ENCODE measurements at places on chromosomes 3 and 15.

DNA sequence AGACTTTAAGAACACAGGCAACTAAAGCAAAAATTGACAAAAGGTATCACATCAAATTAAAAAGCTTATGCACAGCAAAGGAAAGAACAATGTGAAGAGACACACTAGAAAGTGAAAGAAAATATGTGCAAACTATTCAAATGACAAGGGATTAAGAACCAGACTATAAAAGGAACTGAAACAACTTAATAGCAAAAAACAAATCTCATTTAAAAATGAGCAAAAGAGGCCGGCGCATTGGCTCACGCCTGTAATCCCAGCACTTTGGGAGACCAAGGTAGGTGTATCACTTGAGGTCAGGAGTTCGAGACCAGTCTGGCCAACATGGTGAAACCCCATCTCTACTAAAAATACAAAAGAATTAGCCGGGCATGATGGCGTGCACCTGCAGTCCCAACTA is 14.4 kb downstream of the NGLY1 start:
- no peak for DNase-seq

DNA sequence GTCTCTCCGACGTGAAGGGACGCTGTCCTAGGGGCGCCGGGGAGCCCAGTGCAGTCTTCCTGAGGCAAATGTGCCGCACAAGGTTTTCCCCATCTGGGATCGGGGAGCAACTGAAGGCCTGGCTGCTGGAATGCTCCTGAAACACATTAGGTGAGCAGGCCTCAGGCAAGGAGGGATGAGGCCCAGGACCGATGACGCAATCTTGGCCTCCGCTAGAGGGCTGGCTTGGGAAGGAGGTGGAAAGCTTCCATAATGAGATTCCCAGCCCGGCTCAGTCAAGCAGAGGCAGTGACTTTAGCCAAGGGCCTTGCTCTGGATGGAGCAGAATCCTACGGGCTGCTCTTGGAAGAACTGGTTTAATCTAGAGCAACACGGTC is 50.8 kb downstream of the CPN2 start:
- DNase-seq, result no peak

DNA sequence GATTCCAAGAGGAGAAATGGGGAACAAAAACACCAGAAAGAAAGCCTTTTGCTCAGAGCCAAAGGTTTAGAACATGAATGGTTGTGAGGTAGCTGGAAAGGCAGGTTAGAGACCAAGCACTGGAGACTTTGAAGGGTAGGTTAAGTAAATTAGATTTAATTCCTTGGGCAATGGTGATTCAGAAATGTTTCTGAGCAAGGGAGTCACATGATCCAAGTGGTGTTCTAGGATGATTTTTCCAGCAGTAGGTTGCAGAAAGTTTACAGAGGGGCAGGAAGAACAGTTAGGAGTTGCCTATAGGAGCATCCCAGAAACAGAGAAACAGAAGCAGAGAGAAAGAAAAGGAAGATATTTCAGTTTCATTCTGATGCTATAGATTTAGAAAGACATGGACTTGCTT is 139.8 kb downstream of the WDR76 start:
- no peak for DNase-seq

DNA sequence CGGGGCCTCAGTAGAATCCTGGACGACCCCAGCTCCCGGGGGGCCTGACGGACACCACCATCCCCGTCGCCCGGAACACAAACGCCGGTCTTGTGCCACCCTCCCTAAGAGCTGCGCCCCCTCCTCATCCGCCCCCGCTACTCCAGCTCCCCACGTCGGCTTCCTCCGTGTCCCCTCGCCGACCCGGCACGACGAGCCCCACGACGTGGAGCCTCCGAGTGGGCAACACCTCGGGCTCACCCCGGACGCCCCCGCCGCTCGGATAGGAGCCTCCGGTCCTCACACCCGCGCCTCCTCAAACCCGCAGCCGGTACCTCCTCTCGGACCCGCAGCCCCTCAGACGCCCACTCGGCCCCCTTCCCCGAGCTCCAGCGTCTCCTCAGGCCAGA is 525 bp downstream of the NPTN start:
- no peak for DNase-seq

- no peak for DNase-seq
Observed at GRCh38 chr3:107581230-107581629, 58.5 kb downstream of the BBX start.

DNA sequence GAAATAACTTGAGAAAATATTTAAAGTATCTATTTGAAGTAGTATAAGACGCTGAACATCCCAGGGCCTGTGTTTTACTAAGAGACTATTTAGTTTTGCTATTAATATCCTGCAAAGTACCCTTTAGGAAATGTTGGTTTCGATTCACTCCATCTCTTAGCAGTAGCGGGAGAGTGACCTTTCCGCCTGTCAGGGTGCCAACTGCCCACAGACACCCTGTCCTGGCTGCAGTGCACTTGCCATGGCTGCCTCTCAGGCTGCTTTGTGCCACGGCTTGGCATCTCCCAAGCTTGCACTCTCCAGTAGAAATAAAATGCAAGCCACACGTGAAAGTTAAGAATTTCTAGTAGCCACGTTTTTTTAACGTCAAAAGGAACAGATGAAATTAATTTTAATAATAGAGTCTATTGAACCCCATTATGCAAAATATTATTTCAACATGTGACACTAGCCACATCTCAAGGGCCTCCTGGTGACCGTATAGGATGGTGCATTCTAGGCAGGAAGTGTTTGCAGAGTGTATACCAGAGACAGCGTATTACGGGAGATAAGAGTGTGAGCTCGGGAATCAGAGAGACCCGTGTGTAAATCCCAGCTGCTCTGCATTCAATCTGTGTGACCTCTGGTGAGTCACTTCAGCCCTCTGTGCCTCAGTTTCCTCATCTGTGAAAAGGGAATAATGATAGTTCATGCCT is 19.8 kb downstream of the ADAMTS9 start:
- no peak for DNase-seq

DNA sequence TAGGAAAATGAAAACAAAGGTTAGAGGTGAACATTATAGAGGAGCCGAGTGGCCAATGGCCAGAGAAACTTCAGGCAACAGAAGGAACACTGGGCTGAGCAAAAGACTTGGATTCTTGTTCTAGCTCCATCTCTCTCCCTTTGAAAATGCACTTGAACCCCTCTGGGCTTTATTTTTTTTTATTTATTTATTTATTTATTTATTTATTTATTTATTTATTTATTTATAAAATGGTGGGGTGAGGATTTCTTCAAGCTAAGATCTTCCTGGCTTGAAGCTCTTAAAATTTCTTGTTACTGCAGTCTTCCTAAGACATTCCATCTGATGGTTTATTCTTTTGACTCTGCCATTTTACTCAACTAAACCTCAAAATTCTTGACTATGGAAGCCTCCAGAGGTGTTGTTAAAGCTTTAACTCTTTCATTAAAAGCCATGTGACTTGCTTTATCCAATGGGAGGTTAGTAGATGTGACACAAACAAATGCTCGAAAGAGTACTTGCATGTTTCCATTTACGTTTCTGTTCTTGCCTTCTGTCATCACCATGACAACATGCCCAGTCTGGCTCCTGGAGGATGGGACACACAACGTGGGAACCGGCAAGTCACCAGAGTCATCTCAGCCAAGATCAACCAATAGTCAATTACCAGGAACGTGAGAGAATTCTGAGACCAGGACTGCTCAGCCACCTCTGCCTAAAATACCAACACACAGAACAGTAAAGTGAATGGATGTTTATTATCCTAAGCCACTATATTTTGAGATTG is 325.2 kb upstream of the CTNNB1 start:
- DNase-seq, result no peak

DNA sequence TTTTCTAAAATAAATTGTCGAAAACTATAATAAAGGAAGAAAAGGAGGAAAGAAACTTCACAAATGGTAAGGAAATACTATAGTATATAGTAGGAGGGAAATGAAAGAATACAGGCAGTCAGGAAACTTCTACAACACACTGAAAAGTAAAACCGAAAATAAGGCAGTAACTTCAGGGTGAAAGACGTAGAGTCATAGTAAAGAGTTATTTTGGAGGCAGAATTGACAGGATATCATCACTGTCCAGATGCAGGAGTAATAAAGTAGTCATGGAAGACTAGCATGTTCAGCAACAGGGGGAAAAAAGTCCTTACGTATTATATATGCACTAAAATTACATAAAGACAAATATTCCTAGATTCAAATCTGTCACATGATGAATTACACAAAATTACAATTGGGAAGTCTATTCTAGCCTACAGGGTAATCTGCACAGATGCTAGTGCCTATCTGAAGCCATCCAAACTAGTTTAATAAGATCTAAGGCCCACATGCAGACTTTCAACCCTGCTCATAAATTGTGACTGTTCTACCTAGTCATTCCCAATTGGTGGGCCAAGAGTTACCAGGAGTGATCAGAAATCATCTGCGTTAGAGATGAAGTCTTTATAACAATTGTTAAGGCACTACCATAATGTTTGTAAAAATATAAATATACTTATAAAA is 14.0 kb downstream of the VPS13C start:
- DNase-seq, result no peak

GRCh38 chr3:113079218-113079961 is 88.6 kb downstream of the GTPBP8 start:
- DNase-seq, result no peak

DNA sequence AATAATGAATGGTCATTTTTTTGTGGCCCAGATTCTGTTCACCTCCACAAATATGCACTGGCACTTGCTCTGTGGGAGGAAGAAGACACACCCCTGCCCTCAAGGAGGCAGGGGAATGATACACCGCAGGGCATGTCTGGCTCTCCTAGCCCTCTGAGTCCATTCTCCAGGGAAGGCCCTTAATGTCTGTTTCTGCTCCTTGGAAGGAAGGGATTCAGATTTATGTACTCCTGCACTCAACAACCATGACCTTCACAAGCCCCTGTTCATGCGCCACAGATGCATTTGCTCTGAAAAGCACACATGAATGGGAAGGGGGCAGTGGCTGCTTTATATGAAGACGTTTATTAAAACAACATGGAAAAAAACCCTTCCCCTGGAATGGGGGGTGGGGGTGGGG is 333.8 kb downstream of the EPHB1 start:
- no peak for DNase-seq

GRCh38 chr3:31369637-31370379 is 162.9 kb upstream of the STT3B start:
- DNase-seq, result no peak

DNA sequence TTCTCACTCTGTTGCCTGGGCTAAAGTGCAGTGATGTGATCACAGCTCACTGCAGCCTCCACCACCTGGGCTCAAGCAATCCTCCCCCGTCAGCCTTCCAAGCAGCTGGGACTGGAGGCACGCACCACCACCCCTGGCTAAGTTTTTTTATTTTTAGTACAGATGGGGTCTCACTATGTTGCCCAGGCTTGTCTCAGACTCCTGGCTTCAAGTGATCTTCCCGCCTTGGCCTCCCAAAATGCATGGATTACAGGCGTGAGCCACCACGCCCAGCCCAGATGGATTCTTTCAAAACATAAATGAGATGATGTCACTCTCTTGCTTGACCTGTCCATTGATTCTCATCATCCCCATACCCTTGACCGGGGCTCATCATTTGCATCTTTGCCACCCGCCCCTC is 72.6 kb upstream of the SLC6A6 start:
- no peak for DNase-seq

- DNase-seq, result no peak
Observed at GRCh38 chr3:67001086-67001861, 3.2 kb downstream of the KBTBD8 start.

GRCh38 chr15:41487802-41488201 is 5.9 kb upstream of the ITPKA start:
- no peak for DNase-seq

DNA sequence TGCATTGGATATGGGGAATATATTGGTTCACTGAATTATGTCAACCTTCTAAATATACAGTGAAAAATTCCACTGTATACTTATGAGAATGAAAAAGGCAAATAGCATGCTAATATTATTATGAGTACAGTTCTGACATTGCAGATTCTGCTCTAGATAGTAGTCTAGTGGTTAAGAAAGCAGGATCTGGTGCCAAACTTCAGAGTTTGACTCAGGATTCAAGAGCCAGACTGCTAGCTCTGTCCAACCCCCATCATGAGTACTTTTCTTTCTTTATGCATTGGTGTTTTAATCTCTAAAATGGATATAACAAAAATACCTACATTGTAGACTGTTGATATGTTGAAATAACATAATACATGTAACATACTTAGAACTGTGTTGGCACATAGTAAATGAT is 57.3 kb upstream of the PLSCR4 start:
- no peak for DNase-seq

DNA sequence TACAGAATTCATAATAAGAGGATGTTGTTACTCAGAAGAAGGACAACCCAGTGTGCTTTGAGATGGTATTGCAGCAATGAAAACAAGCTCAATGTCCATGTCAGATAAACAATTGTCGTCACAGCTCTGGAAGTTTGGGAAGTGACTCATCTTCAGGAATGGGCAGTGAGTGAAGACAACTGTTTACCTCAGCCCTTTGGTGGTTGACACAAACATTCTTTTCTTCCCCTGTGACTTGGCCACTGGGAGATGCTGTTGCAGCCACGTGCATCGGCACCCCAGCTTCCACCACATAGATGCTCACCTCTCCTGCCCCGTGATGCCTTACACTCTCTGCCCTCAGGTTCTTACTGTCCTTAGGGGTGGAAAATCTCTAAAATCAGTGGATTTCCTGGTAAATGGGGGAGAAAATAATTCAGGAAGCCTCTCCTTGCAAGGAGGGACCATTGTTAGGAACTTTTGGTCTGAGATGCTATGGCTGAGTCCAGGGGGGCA is 114.1 kb upstream of the GALNT15 start:
- no peak for DNase-seq

DNA sequence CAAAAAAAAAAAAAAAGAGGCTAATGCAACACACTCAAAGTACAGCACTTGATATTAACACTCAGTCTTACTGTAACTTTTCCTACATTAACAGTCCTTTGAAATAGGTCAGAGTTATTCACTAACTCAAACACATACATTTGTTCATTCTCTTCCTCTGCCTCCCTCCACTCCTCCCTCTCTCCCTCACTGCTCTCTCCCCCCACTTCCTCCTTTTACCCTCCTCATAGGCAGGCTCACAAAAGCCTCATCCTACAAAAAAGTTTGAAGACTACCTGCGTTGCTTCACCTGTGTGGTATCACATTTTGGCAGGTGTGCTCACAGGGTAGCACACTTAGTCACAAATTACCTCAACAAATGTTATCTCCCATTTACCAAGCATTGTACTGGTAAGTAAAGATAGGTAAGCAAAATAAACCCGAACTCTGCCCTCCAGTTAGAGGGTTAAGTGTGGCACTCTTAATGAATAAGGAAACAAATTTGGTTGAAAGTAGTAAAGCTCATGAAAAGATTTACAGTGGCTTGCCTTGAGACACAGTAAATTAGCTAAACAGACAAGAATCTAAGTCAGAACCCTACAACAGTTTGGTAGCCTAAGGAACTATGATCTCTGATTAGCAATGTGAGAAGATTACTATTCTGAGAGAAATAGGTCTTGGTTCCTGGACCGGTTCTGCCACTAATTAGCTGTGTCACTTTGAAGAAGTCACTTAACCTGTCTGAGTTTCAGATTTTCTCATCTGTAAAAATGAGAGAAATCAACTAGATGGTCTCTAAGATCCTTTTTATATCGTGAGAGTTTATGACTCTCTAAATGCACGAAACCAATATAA is 151.0 kb upstream of the MLF1 start:
- DNase-seq, result no peak
